ENCODE measurements at places on chromosomes 4 and X.

DNA sequence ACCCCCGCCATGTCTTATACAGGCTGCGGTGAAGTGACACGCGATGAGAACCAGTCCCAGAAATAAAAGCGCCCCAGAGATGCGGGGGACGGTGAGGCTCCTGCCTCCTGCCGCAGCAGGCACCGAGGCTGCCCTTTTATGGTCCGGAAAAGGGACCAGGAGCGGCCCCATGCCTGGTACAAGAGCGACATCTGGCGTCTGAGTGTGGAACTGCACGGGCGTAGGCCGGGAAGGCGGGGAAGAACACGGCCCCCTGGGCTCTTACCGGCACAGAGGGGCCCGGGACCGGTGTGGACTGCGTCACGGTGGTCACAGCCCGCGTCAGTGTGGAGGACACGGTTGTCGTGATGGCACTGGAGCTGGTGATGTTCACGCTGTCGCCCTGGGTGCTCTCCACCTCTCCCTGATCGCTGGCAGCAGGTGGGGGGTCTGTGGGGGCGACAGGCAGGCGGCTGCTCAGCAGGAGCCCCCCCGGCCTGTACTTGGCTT is 8.9 kb upstream of the RENBP start:
- peak; percentile 81 for DNase-seq

DNA sequence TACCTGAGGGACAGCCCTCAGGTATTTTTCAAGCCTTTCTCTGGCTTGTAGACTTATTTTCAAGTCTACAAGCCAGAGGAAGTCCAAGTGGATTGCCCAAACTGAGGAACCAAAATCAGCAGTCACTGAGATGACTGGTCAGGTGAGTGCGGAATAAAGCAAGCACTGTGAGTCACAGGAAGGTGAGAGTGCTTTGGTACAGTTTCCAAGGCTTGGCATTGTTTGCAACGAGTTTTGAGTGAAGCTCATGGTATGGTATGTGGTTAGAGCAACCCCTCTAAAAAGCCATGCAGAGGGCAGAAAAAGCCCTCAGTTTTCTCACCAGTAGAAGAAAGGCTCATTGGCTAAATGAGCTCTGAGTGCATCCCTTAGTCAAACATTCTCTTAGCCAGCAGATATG is 112.8 kb upstream of the EOLA2 start:
- DNase-seq: peak; percentile 59

DNA sequence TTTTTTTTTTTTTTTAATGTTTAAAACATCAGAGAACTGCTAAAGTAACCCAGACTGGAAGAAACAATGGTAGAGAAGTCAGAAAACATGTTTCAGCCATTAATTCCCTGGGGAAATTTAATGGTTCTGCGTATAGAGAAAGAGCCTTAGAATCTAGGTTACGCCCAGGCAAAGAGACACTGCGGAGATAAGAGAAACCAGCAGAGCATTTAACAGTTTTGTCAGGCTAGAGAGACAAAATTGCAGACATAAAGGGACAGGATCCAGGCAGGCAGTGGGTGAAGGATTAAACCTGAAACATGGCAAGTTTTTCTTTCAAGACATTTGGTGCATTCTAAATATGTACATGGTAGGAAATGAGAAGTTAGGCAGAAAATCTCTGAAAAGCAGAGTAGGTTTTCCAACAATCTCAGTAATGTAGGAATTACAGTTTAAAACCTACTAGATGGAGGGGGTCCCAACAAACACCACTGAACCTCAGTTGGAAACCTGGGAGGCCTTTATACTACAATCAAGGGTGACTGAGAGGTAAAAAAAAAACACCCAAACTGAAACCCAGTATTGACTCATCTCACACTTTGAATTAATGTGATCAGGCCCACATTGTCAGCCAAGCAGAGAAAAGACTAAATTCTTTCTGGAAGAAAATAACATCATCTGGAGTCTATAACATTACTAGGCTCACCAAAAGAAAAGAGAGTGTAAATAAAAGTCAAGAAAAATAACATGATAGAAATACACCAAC is 254.2 kb upstream of the NWD2 start:
- no peak for DNase-seq

DNA sequence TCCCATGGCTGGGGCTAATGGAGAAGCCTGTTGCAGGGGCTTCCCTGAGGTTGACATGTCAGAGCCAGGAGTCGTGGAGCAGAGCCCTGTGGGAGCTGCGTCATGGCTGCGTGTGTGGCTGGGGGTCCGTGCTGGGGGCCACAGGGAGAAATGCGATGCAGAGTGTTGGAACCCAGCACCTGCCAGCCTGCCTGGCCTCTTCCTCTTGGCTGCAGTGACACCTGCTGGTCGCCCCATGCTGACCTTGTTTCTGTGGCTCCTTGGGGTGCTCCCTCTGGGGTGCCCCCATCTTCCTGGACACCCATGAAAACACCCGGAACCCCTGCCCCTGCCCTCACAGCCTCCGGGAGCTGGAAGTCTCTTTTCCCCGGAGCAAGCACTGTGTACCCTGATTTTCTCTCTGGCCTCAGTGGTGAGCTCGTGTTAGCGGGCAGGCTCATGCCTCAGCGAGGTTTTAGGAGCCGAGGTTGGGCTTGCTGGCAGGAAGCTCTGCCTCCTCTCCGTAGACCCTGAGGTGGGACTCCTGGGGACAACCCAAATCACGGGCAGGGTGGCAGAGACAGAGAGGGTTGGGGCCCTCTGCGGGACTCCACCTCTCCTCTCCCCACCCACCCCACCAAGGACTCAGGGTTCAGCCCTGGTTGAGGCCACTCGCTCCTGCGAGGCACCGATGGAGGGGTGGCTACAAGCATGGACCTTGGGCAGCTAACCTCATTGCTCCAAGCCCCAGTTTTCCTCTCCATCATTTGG is 103.7 kb downstream of the SORCS2 start:
- DNase-seq: no peak

GRCh38 chr4:27515140-27515539 is 654.5 kb downstream of the STIM2 start:
- no peak for DNase-seq

DNA sequence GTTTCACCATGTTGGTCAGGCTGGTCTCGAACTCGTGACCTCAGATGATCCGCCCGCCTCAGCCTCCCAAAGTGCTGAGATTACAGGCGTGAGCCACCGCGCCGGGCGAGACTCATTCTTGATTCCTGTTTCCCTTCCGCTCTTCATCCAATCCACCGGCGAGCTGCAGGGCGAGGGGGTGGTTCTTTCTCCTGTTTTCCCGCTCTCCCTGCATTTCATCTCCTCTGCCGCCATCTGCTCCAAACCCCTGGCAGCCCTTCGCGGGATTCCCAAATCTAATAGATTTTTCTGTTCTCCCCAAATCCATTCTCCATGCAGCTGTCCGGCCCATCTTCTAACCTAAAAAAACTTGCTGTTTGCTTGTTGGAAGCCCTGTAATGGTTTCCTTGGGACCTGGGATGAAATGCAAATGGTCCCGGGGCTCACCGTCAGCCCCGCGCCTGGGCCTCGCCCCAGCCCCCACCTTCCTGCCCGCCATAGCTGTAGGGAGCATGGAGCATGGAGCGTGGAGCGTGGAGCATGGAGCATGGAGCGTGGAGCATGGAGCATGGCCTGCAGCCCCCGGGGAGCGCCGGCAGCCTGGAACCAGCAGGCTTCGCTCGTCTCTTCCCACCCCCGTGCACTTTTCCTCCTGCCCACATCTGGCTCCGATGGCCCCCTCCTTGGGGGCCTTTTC is 1.1 kb downstream of the ZFP42 start:
- peak; percentile 88 for DNase-seq

GRCh38 chrX:103883533-103883932 is 51.5 kb upstream of the RAB9B start:
- DNase-seq: no peak

GRCh38 chr4:79147251-79147650 is 178.6 kb downstream of the NAA11 start:
- no peak for DNase-seq

DNA sequence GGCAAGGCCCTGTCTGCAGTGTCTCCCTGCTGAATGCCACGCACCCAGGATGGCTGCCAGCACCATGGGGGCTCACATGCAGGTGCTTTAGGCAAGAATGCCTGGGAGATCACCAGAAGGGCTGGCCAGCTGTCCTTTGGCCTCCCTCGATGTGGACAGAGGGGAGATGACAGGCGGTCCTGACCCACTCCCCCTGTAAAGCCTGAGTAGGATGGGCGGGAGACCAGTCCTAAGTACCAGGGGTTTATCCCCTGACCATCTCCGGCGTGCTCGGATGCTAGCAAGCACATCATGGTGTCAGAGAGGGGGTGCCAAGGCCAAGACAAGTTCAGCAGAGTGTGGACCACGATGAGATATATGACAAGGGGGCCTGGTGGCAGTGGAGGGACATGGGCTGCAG is 5.3 kb downstream of the PDZD4 start:
- DNase-seq: no peak

DNA sequence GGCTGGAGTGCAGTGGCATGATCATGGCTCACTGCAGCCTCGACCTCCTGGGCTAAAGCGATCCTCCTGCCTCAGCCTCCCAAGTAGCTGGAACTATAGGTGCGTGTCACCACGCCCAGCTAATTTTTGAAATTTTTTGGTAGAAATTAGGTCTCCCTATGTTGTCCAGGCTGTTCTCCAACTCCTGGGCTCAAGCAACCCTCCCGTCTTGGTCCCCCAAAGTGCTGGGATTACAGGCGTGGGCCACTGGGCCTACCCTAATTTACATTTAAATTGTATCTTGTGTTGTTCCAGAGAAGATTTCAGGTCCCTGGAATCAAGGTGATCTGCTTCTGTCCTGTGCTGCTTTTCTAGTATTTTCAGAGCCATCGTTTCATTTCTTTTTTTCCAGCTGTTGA is 1.2 kb upstream of the LRPAP1 start:
- no peak for DNase-seq

DNA sequence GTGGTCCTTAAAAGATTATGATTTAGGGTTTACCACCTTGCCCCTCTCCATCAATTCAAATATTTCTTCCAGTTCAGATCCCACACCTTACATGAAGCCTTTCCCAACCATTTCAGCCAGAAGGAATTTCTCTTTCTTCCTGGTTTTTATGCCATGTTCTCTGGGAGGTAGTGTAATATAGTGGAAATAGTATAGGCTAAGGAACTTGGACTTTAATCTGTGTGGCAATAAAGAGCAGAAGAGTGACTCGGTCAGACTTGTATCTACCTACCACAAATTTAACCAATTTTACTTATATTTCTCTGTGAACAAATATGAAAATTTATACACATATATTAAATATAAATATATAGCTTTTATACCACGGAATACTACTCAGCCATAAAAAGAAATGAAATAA is 18.4 kb upstream of the CISD2 start:
- DNase-seq: no peak

DNA sequence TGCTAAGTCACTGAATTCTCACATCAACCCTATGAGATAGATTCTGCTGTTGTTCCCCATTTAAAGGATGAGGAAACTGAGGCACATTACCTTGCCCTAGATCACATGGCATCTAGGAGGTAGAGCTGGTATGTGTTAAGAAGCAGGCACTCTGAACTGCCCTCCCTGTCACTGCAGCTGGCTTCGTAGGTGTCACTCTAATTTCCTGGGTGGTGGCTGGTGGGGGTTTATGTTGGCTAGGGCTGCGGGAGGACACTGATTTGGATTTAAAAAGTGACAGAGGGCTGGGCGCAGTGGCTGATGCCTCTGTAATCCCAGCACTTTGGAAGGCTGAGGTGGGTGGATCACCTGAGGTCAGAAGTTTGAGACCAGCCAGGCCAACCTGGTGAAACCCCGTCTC is 93.0 kb downstream of the ARHGAP10 start:
- DNase-seq: no peak

DNA sequence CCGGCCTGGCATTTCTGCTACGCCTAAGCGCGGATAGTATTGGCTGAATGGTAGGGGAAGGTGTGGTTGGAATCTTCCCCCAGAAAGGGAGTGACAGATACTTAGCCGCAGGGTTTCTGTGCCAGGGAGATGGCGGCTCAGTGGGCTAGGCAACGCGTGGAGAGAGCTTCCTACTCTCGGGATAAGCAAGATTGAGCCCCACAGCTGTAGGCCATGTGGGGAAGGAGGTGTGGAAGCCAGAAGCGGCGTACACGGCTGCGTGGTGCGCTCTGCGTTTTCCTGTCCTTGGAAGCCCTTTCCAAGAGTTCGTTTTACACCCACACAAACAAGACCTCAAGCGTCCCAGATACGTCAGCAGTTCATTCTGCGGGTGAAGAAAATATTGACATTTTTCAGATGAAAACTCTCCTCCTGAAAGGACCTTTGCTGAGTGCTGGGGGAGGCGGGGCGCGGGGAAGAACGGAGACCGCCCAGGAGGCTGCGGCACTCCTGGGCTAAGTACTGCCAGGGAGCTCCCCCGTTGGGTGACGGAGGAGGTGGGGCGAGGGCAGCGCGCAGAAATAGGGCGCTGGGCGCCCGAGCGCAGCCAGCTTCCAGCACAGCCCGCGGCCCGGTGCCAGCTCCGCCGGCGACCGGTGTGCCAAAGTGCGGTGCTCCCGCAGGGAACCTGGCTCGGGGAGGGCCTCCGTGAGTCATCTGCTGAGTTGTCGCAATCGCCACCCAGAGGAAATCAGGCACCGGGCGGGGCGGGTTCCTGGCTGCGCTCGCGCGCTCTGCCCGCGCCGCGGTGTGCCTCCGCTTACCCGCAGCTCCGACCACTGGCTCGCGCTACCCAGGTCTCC is at the start of gene GPAT3:
Gene GPAT3, plus strand, starts transcription at position 589 of the 842 bp plus-strand sequence. CDS start 515 bp downstream, outside the sequence.
- peak; percentile 86 for DNase-seq
